CMK (cell line): ENCODE measurements at places on chromosomes 6 and 20.
A peak's percentile ranks its signal among the peaks of the same experiment; 100 is the strongest.

- DNase-seq: no peak
These were observed 124.0 kb downstream of the PXDC1 start for GRCh38 chr6:3627501-3627900.

GRCh38 chr6:107869871-107870270 is 45.8 kb upstream of the SCML4 start:
- no peak for DNase-seq

- DNase-seq: no peak
These were observed 40.7 kb downstream of the PRR18 start for GRCh38 chr6:166267526-166267925.

DNA sequence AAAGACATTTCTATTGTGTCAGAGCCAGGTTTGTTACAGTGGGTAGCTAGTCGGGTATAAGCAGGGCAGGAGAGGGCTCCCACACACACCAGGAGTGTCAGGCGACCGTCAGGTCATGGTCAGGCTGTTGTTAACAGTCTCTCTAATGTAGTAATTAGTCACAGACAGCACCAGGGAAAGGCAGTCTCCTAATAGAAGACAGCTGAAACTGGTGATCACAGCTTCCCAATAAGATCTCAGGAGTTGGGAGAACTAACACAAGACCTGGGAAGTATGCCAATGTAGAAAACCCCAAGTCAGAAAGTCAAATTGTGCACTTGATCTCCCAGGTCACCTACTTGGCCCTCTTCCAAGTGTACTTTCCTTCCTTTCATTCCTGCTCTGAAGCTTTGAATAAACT is 53.0 kb upstream of the GPR6 start:
- no peak for DNase-seq

GRCh38 chr20:33673410-33674293 is 576 bp downstream of the NECAB3 start:
- no peak for DNase-seq

- DNase-seq: no peak
These were observed 30.6 kb downstream of the DCBLD1 start for GRCh38 chr6:117512987-117513573.

GRCh38 chr6:51107769-51108203 is 289.1 kb downstream of the TFAP2B start:
- DNase-seq: no peak

GRCh38 chr20:31476294-31476585 is 1.2 kb downstream of the REM1 start:
- no peak for DNase-seq

DNA sequence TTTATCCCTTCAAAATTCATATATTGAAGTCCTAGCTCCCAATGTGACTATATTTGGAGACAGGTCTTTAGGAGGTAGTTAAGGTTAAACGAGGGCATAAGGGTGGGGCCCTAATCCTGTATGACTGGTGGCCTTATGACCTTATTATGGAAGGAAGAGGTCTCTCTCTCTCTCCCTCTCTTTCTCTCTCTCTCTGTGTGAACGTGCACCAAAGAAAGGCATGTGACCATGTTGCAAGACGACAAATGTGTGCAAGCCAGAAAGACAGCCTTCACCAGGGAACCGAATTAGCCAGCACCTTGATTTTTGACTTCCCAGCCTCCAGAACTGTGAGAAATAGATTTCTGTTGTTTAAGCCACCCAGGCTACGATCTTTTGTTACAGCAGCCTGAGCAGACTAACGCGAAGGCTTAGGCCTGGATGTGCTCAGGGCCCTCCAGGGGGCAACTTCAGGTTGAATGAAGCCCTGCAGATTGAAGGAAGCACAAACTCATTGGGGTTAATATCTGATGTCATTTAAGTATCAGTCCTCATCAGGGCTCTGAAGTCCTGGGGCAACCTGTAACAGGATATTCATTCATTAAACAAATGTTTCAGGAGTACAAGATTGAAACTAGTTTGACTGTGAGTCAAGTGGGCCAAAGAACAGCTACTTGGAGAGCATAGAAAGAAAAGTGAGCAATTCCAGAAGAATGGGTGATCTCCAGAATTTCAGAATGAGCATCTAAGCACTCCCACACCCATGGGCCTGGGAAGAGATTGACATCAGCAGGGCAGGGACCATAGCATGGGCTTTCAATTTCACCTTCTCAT is 157.4 kb upstream of the TNFAIP3 start:
- no peak for DNase-seq

GRCh38 chr6:169724494-169725124 is at the start of gene PHF10:
PHF10 (minus strand) TSS chr6:169724500; CDS start chr6:169723931, 569 bp downstream.
- DNase-seq: no peak

- no peak for DNase-seq
These were observed 28.1 kb downstream of the TOX2 start for GRCh38 chr20:43942667-43943285.

- no peak for DNase-seq
These were observed 94.9 kb upstream of the TOP1 start for GRCh38 chr20:40933758-40934157.

- no peak for DNase-seq
These were observed 10.7 kb downstream of the PXDC1 start for GRCh38 chr6:3740551-3741476.

GRCh38 chr6:109383438-109383940 is 1.2 kb upstream of the CD164 start:
- no peak for DNase-seq

GRCh38 chr6:21051777-21052176 is 517.5 kb downstream of the CDKAL1 start:
- no peak for DNase-seq

- DNase-seq: no peak
These were observed 9.5 kb upstream of the RAMACL start for GRCh38 chr6:166595949-166596348.

DNA sequence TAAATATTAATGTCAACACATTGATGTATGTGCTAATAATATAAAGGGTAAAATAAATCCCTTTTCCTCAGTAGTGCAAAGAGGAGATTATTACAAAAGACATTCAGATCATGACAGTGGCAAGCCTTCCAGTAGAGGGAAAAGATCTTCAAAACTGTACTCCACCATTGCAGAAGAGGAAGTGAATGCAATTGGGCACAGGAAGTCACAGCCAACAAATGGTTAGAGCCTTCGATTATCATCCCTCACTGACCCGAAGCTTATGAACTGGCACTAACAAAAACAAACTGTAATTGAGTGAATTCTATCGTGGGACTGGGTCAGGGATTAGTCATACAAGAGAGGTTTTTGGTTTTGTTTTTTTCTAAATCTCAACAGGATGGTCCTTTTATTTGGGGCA is 39.3 kb upstream of the SCGN start:
- no peak for DNase-seq

- DNase-seq: no peak
These were observed 7.2 kb downstream of the CDS2 start for GRCh38 chr20:5133998-5134397.

DNA sequence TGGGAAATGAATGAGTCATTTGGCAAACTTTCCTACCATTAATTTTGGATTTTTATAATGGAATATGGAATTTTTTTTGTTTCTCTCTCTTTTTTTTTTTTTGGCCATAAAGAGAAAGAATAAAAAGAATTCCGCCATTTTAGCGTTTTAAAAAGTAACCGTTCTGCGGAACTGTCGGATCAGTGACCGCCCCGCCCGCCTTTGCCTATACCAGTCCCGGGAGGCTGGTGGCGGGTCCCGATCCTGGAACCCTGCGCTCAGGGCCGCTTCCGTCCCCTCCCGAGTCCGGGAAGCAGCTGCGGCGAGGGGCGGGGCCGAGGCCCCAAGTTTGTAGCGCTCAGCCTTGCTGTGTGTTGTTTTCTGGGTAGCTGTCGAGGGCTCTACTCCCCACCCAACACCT is 609 bp downstream of the L3MBTL1 start:
- DNase-seq: no peak

GRCh38 chr20:11540558-11540957 is 377.1 kb upstream of the BTBD3 start:
- no peak for DNase-seq

DNA sequence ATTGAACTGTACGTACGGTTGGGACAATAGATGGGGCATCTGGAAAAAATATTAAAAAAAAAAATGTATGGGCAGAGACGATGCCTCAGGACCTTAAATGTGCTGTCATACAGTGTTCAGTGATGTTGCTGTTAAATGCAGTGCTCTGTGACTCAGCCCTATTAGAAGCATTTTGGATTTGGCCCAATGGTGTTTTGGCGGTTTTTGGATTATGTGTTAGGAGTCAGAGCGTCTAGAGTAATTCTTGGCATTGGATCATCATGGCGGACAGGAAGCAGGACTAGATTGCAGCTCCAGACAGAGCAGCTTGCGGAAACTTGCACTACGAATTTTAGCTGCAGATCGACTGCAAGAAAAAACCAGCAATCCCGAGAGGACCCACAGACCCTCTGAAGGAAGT is 280.0 kb downstream of the SOX4 start:
- no peak for DNase-seq

DNA sequence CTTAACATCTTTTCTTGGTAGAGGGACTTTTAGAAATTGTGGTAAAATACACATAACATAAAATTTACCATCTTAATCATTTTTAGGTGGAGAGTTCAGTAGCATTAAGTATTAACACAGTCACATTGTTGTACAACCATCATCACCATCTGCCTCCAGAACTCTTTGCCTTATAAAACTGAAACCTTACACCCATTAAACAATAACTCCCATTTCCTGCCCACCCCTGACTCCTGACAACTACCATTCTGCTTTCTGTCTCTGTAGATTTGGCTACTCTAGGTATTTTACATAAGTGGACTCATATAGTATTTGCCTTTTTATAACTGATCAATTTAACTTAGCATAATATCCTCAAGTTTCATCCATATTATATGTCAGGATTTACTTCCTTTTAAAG is 88.7 kb downstream of the ZHX3 start:
- no peak for DNase-seq

DNA sequence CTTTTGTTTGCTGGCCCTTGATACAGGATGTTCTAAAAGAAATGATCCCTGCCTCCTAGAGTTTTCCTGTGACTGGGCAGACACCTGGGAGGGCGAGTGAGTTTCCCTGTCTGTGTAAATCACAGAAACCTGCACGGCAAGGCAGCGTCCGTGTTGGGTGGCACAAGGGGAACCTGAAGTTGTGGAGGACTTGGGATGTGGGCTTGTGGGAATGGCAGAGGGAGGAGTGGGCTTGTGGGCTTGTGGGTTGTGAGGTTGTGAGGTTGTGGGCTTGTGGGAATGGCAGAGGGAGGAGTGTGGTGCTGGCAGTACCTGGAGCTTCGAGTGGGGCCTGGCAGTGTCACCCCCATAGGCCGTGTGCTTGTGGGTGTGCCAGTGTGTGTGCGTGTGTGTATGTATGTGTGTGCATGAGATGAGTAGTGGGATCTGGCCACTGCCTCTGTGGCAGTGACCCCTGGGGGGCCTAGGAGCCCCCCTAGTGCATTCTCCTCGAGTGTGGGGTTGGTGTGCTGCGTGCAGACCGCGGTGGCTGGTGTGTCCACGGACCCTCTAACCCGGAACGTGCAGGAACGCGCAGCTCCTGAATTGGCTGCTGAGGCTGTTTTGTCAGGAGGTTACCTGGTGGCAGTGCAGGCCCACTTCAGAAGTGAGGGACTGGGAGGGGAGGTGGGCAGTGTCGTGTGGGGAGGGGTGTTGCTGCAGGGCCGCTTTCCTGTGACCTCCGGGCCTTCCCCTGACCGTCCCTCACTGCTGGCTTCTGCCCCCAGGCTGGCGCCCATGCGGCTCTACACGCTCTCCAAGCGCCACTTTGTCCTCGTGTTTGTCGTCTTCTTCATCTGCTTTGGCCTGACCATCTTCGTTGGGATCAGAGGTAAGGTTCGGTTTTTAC is 13.0 kb downstream of the TMEM181 start:
- no peak for DNase-seq

- DNase-seq: no peak
These were observed 115.2 kb downstream of the MRPL14 start for GRCh38 chr6:44012078-44012493.

GRCh38 chr6:157893238-157893637 is 70.2 kb downstream of the SNX9 start:
- DNase-seq: no peak

DNA sequence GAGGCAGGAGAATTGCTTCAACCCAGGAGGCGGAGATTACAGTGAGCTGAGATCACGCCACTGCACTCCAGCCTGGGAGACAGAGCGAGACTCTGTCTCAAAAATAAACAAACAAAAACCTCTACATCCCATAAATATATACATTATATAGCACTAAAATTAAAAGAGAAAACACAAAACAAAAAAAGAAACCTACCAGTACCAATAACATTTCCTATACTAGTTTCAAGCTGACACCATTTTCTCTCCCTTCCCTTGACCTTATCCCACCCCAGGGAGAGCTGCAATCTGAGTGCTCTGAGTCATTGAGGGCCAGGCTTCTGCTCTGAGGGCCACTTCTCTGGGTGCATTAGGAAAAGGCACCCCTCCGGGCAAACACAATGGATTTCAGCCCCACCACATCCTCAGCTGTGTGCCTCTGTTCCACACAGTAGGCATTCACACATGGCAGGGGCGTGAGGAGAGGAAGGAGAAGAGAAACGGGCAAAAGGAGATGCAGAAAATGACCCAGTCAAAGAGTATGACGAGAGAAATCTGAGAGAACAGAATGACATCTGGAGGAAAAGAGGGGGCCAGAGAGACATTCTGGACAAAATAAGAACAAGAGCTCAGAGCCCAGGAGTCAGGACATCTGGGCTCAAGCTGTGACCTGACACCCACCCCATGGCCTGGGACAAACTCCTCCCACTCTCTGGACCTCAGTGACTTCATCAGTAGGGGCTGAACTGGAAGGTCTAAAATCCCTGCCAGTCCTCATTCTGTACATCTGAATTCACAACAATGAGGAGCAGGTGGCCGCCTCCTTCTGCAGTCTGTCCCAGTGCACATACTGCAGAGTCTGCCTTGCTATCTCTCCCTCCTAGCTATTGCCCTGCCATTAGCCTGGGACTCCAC is 18.2 kb downstream of the TRIM26 start:
- DNase-seq: no peak

GRCh38 chr20:57389695-57390603 is 1.2 kb upstream of the RBM38 start:
- DNase-seq: peak; percentile 86

GRCh38 chr6:6230286-6230685 is 90.2 kb downstream of the F13A1 start:
- DNase-seq: no peak

GRCh38 chr20:32189123-32189410 is 18.5 kb downstream of the PLAGL2 start:
- no peak for DNase-seq

DNA sequence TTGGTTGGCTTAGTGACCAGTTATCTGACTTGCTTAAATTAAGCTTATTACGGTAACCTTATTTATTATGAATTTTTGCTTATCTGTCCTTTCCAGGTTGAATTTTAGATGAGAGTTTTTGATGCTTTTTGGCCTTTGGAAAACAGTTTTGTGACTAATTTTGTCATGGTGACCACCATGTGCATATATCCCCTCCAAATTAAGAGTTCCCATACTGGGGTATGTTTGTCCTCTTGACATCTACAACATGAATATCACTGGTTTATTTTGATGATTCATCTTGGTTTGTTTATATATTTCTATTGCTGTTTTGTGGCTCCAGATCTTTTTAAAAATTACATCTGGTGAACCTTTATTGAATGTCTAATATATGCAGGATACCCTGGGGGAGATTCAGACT is 61.4 kb downstream of the PHF20 start:
- no peak for DNase-seq
